ENCODE measurements at places on chromosomes 12 and 14. TPM values are rescaled to one million over a fixed set of nuclear protein-coding genes. Genes with fewer than 3 reads are reported as not detected.

The TAS2R42 gene
- total RNA-seq, result not detected

GRCh38 chr12:62163368-62163767 is 96.8 kb upstream of the USP15 start:
- no peak for DNase-seq

GRCh38 chr12:91241756-91242155 is 59.1 kb upstream of the DCN start:
- no peak for DNase-seq

DNA sequence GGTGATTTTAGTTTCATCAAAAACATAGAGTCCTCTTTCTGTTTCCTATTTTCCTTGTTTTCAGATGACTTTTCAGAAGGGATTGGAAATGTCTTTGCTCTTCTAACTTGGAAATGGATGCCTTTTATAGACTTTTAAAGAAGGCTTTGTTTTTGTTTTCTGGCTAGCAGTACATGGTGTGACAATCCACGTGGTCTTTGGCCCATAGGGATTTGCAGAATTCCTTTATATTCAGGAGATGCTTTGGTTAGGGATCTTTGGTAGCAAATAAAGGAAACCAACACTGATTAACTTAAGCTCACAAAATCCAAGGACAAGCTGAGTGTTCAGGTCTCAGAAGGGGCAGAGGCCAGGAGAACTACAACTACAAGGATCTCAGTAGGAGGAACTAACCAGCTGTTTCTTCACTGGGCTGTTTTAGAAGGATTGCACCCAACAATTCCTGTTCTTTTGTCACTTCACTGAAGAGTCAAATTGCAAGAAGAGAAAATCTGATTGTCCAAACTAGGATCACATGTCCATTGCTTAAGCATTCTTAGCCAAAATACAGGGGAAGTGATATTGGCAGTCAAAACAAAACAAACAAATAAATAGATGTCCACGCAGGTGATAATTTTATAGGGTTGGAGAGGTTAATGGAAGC is 58.6 kb upstream of the MANSC4 start:
- no peak for DNase-seq

GRCh38 chr12:109947521-109947920 is 47.4 kb downstream of the TCHP start:
- DNase-seq, result no peak

GRCh38 chr12:69480698-69481097 is 10.5 kb downstream of the FRS2 start:
- no peak for DNase-seq

DNA sequence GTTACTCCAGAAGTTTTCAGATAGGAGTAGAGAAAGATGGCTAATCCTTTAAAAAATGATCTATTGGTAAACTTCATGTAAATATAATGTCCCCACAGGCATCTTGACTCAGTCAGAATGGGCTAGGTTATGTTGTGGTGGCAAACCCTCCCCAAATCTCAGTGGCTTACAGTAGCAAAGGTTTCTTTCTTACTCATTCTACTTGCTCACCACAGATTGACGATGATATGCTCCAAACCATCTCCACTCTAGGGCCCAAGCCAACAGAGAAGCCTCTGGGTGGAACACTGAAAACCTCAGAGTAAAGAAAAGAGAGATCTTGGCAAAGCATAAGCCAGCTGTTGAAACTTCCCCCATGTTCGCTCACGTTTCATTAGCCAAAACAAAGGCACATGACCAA is 146.4 kb downstream of the EMP1 start:
- no peak for DNase-seq

The EIF2B1 gene
- total RNA-seq, result 45.6 TPM

The PPFIA2 gene
- total RNA-seq, result 2.7 TPM

GRCh38 chr12:132523576-132524331 is 33.8 kb downstream of the FBRSL1 start:
- no peak for DNase-seq

Data from mesenteric fat pad (tissue), 1 donor.